ENCODE measurements at places on chromosomes 2 and 18.

DNA sequence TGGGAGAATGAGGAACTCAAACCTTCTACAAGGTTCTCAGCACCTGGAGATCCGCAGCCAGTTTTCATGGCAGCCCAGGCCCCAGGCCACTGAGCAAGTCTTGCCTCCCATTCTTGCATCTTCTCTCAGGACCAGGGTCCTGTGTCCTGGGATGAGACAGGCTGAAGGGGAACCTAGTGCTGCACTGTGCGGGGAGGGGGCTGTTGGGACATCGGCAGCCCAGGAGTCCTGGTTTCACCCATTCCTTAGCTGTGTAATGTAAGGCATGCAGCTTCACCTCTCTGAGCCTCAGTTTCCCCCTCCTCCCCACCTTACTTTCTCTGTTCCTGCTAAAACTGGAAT is 43.9 kb downstream of the TNS1 start:
- no peak for DNase-seq

- no peak for DNase-seq
Measured at GRCh38 chr2:17133052-17133671, 385.1 kb downstream of the RAD51AP2 start.

DNA sequence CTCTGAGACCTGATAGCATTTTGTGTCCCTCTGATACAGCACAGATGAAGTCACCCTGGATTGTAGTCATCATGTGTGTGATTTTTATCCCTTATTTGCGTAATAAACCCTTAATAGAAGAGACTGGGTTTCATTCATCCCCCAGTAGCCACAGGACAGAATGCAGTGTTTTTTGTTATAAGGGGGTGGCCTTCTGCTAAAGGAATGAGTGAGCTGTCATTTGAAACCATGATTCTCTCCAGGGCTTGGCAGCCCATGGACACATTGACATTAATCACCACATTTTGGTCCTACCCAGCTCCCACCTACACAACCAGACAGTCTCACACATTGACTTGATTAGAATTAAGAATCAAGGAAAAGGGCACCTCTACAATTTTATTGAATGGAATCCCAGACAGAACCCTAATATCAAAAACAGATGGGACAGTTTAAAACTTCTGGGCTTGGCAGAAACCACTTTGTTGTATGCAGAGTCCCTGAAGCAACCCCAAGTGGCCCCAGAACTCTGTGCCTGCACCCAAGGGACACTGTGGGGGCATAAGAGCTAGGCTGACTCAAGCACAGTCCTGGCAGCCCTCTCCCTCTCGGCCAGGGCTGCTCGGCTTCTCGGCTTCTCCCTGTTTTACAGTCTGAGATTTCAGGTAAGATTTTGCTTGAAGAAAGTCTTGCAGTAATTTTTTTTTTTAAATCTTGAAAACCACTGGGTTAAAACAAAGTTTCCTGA is 254.0 kb upstream of the SLC14A2 start:
- DNase-seq = no peak

GRCh38 chr18:62420513-62421209 is 95.6 kb downstream of the TNFRSF11A start:
- DNase-seq = no peak
